ENCODE measurements at places on chromosomes 12 and 14. TPM values are rescaled to one million over a fixed set of nuclear protein-coding genes. Genes with fewer than 3 reads are reported as not detected.

CFAP54 gene
- total RNA-seq = 0.73 TPM

GPR132 gene
- 49.2 TPM for total RNA-seq

- DNase-seq = no peak
Observed at GRCh38 chr12:121831571-121832245, 27.0 kb downstream of the HPD start.

LYZ gene
- 42.3 TPM for total RNA-seq

DNA sequence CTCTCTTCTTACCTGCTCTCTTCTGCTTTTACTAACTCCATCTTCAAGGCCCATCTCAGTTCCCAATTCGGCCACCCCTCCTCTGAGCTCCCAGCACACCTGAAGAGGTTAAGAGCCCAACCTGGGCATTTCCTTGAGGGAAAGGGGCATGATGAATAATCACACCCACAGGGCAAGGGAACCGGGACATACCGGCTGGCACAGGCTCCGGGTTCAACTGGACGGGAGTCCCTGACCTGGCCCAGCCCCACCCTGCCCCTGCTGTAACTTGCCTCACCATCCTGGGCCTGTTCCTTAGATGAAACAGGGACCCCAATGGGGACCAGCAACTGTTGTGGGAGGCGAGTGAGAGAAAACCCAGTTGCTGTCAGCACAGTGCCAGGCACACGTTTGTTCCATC, 8.5 kb downstream of the CCDC85C start:
- no peak for DNase-seq

CPSF6 gene
- 120 TPM for total RNA-seq

DNA sequence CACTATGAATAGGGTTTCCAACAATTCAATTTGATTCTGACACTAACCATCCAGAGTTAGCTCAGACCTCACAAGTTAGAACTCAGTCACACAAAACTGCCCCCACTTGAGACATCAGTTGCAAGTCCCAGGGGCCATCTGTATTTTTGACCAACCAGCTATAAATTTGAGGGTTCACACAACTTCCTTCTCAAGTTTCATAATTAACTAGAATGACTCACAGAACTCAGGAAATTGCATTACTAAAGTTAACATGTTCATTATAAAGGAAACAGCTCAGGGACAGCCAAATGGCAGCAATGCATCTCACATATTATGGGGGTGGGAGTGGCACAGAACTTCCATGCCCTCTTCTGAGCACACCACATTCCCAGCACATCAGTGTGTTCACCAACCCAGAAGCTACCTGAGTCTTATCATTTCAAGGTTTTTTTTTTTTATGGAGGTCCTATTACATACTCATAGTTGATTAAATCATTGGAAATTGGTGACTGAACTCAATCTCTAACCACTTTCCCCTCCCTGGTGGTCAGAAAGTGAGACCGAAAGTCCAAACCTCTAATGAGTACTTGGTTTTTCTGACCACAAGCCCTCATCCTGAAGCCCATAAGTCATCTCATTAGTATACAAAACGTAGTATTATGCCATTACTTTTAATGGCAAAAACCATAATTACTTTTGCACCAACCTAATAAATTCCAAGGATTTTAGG, 1721.5 kb upstream of the SEL1L start:
- DNase-seq = no peak

DNA sequence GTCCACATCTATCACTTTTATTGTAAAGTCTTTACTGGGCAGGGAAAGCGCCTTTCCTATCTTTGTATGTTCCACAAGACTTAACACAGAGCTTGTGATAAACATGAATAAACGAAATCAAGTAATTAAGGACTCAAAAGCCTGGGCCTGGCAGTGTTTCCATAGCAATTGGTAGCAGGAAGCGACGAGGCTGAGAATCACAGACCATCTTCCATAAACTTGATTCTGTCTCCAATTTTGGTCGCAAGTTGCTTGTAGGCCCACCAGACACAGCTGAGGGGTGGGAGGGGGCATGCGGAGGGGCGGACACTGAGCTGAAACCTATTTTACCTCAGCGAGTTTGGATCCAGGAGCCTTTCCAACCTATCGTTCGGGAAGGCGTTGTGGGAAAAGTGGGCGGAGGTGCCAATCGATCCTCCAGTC, 302 bp downstream of the CCDC38 start:
- no peak for DNase-seq

- no peak for DNase-seq
Observed at GRCh38 chr12:109329003-109329402, 18.7 kb upstream of the MYO1H start.

DNA sequence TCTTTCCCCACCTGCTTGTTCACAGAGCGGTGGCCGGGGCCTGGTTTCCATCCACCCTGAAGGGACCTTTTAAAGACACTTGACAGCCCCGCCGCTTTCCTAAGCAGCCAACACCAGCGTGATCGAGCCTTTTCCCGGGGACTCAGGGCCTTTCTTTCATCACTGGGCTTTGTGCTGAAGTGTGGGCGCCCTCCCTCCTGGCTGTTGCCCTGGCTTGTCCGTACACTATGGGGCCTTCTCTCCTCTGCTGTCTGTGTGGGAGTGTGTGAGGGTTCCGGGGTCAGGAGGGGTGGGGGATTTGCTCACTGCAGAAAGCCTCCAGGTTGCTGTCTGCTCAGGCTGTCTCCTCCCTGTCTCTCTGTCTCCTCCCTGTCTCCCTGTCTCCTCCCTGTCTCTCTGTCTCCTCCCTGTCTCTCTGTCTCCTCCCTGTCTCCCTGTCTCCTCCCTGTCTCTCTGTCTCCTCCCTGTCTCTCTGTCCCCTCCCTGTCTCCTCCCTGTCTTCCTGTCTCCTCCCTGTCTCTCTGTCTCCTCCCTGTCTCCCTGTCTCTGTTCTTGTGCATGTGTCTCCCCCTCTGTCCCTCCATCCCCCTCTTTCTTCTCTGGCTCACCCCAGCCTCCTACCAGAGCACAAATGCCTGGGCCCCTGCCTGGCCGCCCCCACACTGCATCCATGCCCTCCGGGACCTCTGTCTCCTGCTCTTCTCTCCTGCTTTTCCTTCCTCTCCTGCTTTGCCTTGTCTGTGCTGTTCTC, 64.7 kb downstream of the CCDC92 start:
- DNase-seq = no peak
